CD8-positive, alpha-beta memory T cell (primary cell): ENCODE measurements at places on chromosomes 3 and 15.
A peak's percentile ranks its signal among the peaks of the same experiment; 100 is the strongest.

- H3K27me3 ChIP-seq, result no peaks in the 10 kb centered on the region
- H3K36me3 ChIP-seq, result no peaks in the 10 kb centered on the region
- H3K4me1 ChIP-seq, result no peaks in the 10 kb centered on the region
- H3K27ac ChIP-seq, result no peak overlapping the region
- no peak overlapping the region for H3K4me3 ChIP-seq
Measured at GRCh38 chr3:172275586-172275985, 172.7 kb downstream of the GHSR start.

DNA sequence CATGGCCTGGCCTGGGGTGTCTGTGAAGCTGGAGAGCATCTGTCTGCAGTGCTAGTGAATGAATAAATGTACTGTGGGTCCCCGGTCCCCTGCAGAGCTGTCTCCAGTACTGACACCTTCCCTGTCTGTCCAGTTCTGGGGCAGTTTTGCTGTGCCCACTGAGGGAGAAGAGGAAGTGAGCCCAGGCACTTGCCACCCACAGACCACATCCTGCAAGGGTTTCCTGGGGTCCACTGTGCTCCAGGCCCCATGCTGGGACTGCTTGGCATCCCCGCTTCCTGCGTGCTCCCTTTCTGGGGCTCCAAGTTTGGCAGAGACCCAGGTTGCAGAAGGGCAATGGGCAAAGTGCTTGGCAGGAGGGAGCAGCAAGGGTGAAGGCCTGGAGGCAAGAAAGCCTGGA lies 4.9 kb upstream of the SLC6A6 start:
- no peak overlapping the region for H3K27ac ChIP-seq
- no peaks in the 10 kb centered on the region for H3K36me3 ChIP-seq
- peaks cover 8% of the 10 kb centered on the region for H3K4me1 ChIP-seq
- no peaks in the 10 kb centered on the region for H3K27me3 ChIP-seq

GRCh38 chr15:38690216-38690615 lies 125.6 kb upstream of the RASGRP1 start:
- H3K4me3 ChIP-seq, result no peak overlapping the region
- DNase-seq, result no peak
- no peaks in the 10 kb centered on the region for H3K27me3 ChIP-seq
- no peaks in the 10 kb centered on the region for H3K36me3 ChIP-seq
- H3K27ac ChIP-seq, result no peak overlapping the region

DNA sequence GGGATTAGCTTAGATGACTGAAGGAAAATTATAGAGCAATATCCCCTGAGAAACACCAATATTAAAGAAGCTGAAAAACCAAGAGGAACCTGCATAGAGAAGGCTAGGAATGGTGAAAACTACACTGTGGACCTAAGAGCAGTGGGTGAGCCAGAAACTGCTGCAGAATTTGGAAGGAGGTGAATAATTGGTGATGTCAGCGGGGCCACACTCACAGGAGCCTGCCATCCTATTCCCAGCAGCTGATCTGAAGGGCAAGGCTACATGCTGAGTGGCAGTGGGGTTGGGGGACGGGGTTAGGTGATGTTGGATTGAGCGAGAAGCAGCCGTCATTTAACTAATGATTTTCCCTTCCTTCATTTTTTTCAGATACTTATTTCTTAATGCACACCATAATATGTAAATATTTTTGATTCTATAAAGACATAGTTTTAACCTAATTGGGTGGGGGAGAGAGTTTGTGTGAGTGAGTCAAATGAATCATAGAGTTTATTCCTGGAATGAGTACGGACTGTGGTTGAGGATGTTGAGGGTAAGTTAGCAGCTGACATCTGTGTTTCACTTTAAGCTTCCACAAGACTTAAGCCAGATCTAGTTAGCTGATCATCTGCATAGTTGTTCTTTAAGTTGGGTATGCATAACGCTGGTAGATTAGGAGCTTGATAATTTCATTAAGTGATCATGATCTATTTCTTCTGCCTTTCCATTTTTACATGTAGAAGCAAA lies 222.8 kb downstream of the PTPRG start:
- H3K27ac ChIP-seq, result no peak overlapping the region
- H3K27me3 ChIP-seq, result no peaks in the 10 kb centered on the region
- H3K4me3 ChIP-seq, result no peak overlapping the region
- H3K4me1 ChIP-seq, result no peaks in the 10 kb centered on the region

- H3K36me3 ChIP-seq, result no peaks in the 10 kb centered on the region
- H3K27ac ChIP-seq, result no peak overlapping the region
- H3K4me3 ChIP-seq, result no peak overlapping the region
- H3K27me3 ChIP-seq, result no peaks in the 10 kb centered on the region
- no peaks in the 10 kb centered on the region for H3K4me1 ChIP-seq
- no peak for DNase-seq
Measured at GRCh38 chr15:52738311-52738710, 51.8 kb downstream of the ONECUT1 start.

GRCh38 chr3:64303401-64303800 lies 78.1 kb upstream of the PRICKLE2 start:
- H3K36me3 ChIP-seq, result no peaks in the 10 kb centered on the region
- no peaks in the 10 kb centered on the region for H3K27me3 ChIP-seq
- H3K4me3 ChIP-seq, result no peak overlapping the region
- H3K27ac ChIP-seq, result no peak overlapping the region

- no peak overlapping the region for H3K27ac ChIP-seq
- H3K36me3 ChIP-seq, result peaks cover 2% of the 10 kb centered on the region
- H3K27me3 ChIP-seq, result no peaks in the 10 kb centered on the region
- no peak overlapping the region for H3K4me3 ChIP-seq
Measured at GRCh38 chr3:149902498-149903139, 68.1 kb downstream of the PFN2 start.

DNA sequence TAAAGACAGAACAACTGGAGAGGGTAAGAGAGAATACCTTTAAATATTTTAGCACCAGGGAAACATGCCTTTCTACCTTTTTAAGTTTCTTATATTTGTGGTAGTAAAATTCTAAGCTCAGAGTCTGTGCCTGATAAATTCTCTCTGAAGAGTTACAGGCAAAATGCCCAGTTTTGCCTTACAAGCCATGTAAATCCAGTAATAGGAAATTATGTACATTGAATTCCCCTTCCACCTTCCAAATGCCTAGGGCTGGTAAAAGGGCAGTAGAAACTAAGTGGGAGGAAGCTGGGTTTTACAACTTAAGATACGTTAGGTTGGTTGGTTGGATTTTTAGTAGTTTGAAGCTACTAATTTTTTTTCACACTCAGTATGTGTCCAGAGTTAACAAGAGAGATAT lies 43.1 kb upstream of the TP63 start:
- H3K4me3 ChIP-seq, result no peak overlapping the region
- H3K36me3 ChIP-seq, result no peaks in the 10 kb centered on the region
- no peaks in the 10 kb centered on the region for H3K4me1 ChIP-seq
- no peak for DNase-seq
- H3K27ac ChIP-seq, result no peak overlapping the region

DNA sequence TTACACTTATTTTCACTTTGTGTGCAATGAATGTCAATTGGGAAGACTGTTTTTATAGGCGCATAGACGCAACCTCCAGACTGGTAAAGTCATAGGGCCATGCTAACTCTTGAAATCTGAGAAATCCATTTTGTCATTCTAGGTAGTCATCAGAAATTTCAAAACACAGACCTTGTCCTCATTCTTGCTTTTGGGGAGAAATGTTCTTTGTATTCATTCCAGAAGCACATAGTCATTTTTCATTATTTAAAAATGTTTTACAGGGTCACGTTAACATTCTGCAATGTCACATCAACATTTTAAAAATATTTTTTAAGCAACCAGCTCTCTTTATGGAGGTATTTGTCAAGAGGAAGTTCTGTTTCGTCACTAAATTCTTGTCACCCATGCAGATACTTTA lies 898.4 kb downstream of the PDCD6IP start:
- no peak overlapping the region for H3K27ac ChIP-seq
- no peak for DNase-seq
- H3K27me3 ChIP-seq, result no peaks in the 10 kb centered on the region
- H3K4me3 ChIP-seq, result no peak overlapping the region
- H3K4me1 ChIP-seq, result no peaks in the 10 kb centered on the region
- no peaks in the 10 kb centered on the region for H3K36me3 ChIP-seq

DNA sequence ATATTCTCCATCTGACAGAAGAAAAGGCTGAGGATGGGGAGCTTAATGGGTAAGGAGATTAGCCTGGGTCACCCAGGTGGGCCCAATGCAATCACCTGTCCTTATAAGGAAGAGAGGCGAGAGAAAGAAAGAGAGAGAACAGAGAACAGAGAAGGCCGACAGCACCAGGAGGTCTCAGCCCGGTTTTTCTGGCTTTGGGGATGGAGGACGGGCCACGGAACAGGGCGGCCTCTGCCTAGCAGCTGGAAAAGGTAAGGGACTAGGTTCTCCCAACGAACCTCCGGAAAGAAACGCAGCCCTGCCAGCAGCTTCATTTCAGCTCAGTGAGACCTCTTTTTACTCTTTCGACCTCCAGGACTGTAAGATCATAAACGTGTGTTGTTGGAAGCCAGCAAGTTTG lies 196.0 kb upstream of the LYSMD4 start:
- H3K27ac ChIP-seq, result no peak overlapping the region
- H3K4me3 ChIP-seq, result no peak overlapping the region
- H3K4me1 ChIP-seq, result peaks cover 17% of the 10 kb centered on the region
- DNase-seq, result no peak
- H3K36me3 ChIP-seq, result no peaks in the 10 kb centered on the region

GRCh38 chr15:62068071-62068809 lies 1.5 kb downstream of the C2CD4A start:
- peak; percentile 6 for DNase-seq
- H3K4me1 ChIP-seq, result peaks cover 7% of the 10 kb centered on the region
- H3K4me3 ChIP-seq, result no peak overlapping the region
- no peak overlapping the region for H3K27ac ChIP-seq

GRCh38 chr3:14203521-14204079 lies 25.0 kb downstream of the LSM3 start:
- H3K36me3 ChIP-seq, result no peaks in the 10 kb centered on the region
- no peaks in the 10 kb centered on the region for H3K27me3 ChIP-seq
- no peaks in the 10 kb centered on the region for H3K4me1 ChIP-seq
- no peak overlapping the region for H3K4me3 ChIP-seq

- peaks cover 10% of the 10 kb centered on the region for H3K36me3 ChIP-seq
- no peak overlapping the region for H3K4me3 ChIP-seq
- no peaks in the 10 kb centered on the region for H3K27me3 ChIP-seq
- no peak overlapping the region for H3K27ac ChIP-seq
- no peaks in the 10 kb centered on the region for H3K4me1 ChIP-seq
Measured at GRCh38 chr3:131007782-131008181, 18.8 kb downstream of the ASTE1 start.

- no peaks in the 10 kb centered on the region for H3K36me3 ChIP-seq
- H3K27me3 ChIP-seq, result no peaks in the 10 kb centered on the region
- H3K4me3 ChIP-seq, result no peak overlapping the region
- H3K27ac ChIP-seq, result no peak overlapping the region
- no peak for DNase-seq
- H3K4me1 ChIP-seq, result no peaks in the 10 kb centered on the region
Measured at GRCh38 chr3:3851621-3852323, 52.5 kb downstream of the LRRN1 start.

DNA sequence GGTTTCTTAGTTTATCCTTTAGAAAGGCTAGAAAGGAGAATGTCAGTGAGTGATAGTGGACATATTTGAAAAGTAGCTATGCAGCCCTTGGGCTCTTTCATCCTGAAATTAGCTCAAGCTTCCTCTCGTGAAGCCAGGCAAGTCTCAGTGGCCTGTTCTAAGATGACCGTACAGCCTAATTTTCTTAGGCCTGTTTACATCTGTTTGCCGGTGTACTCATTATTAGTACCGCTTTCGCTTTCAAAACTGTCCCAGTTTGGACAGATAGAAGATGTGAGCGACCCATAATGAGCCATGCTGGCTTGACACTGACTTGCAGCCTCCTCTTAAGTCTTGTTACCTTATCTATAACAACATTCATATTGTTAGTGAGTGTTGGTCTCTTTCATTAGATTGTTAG lies 5.7 kb upstream of the ARL14 start:
- no peaks in the 10 kb centered on the region for H3K36me3 ChIP-seq
- H3K27ac ChIP-seq, result no peak overlapping the region
- no peaks in the 10 kb centered on the region for H3K27me3 ChIP-seq
- no peaks in the 10 kb centered on the region for H3K4me1 ChIP-seq

DNA sequence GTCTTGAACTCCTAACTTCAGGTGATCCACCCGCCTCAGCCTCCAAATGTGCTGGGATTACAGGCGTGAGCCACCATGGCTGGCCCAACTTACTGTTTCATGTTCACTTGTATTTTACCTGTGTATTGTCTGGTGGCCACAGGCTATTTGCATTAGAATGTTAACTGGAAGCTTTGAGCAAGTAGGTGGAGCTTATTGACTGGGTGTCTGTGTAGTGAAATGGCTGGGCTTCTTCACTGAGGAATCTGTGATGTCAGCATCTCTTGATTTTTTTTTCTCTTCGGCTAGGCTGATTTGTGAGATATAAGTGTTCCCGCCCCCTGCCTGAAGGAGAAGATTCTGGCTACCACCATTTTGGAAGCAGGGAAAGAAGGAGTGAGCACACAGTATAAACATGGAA lies 237.8 kb upstream of the PEX5L start:
- no peak overlapping the region for H3K4me3 ChIP-seq
- DNase-seq, result no peak
- H3K36me3 ChIP-seq, result no peaks in the 10 kb centered on the region

- H3K36me3 ChIP-seq, result no peaks in the 10 kb centered on the region
- peaks cover 10% of the 10 kb centered on the region for H3K4me1 ChIP-seq
- DNase-seq, result no peak
- no peaks in the 10 kb centered on the region for H3K27me3 ChIP-seq
- H3K4me3 ChIP-seq, result no peak overlapping the region
- no peak overlapping the region for H3K27ac ChIP-seq
Measured at GRCh38 chr3:129622226-129622874, 15.9 kb upstream of the PLXND1 start.

DNA sequence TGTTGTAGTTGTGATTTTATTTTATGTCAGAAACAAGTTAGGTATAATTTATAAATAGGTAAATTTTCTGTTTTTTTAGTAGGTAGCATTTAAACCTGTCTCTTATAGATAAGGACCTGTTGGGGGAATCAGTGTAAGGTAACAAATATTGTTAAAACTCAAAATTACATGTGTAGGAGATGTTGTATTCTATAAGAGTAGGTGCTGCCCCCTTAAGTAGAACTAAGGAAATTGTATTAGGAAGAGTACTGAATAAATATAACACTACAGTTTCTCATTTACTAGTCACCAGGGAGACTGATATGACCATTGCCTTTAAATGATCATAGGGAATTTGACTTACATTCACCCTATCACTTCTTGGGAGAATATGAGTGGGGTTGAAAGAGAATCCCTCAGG lies 31.2 kb downstream of the SLC25A36 start:
- no peaks in the 10 kb centered on the region for H3K27me3 ChIP-seq
- peaks cover 9% of the 10 kb centered on the region for H3K36me3 ChIP-seq
- no peaks in the 10 kb centered on the region for H3K4me1 ChIP-seq
- no peak overlapping the region for H3K4me3 ChIP-seq
- no peak overlapping the region for H3K27ac ChIP-seq

- H3K27ac ChIP-seq, result no peak overlapping the region
- H3K4me1 ChIP-seq, result no peaks in the 10 kb centered on the region
- H3K36me3 ChIP-seq, result no peaks in the 10 kb centered on the region
- no peak for DNase-seq
- H3K27me3 ChIP-seq, result no peaks in the 10 kb centered on the region
- H3K4me3 ChIP-seq, result no peak overlapping the region
Measured at GRCh38 chr3:187684444-187684843, 14.2 kb upstream of the SST start.

- H3K27ac ChIP-seq, result no peak overlapping the region
- peak; percentile 32 for DNase-seq
- no peaks in the 10 kb centered on the region for H3K4me1 ChIP-seq
- H3K27me3 ChIP-seq, result no peaks in the 10 kb centered on the region
- no peak overlapping the region for H3K4me3 ChIP-seq
Measured at GRCh38 chr3:46915297-46915822, 37.8 kb downstream of the PTH1R start.

- H3K4me1 ChIP-seq, result no peaks in the 10 kb centered on the region
- H3K36me3 ChIP-seq, result no peaks in the 10 kb centered on the region
- DNase-seq, result no peak
- no peaks in the 10 kb centered on the region for H3K27me3 ChIP-seq
- H3K27ac ChIP-seq, result no peak overlapping the region
Measured at GRCh38 chr3:12509466-12509865, 25.2 kb downstream of the TSEN2 start.
